ENCODE measurements at places on chromosomes 6 and 20.

DNA sequence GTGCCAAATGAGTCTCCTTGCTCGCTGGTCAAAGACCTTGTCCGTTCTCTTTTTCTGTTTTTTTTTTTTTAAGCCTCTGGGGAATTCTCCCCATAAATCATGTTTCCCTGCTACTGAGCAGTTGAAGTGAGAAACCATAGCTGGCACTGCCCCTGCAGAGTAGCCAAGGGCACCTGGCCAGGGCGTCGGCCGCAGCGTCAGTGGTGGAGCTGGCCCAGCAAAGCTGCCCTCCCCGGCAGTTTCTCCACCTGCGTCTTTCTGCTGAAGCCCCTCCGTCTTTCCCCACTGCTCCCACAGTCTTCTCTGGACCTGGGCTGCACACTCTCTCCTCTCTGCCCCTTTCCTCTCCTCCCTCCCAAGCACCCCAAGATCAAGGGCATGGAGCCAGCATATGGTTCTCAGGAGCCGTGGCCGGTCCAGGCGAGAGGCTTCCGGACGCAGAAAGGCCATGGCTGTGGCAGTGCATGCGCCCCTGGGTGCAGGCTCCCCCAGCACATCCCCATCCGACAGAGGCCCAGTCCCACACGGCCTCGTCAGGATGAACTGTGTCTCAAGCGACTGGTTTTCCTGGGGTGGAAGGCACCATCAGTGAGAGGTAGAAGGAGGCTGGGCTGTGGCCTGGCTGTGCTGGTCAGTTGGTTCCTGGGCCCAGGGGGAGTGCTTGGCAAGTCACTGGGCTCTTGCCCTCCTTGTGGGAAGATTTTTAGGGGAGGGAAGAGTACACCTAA is 218.1 kb downstream of the ERMARD start:
- DNase-seq: no peak

GRCh38 chr6:73079611-73079955 is 145.7 kb downstream of the KHDC1L start:
- no peak for DNase-seq

DNA sequence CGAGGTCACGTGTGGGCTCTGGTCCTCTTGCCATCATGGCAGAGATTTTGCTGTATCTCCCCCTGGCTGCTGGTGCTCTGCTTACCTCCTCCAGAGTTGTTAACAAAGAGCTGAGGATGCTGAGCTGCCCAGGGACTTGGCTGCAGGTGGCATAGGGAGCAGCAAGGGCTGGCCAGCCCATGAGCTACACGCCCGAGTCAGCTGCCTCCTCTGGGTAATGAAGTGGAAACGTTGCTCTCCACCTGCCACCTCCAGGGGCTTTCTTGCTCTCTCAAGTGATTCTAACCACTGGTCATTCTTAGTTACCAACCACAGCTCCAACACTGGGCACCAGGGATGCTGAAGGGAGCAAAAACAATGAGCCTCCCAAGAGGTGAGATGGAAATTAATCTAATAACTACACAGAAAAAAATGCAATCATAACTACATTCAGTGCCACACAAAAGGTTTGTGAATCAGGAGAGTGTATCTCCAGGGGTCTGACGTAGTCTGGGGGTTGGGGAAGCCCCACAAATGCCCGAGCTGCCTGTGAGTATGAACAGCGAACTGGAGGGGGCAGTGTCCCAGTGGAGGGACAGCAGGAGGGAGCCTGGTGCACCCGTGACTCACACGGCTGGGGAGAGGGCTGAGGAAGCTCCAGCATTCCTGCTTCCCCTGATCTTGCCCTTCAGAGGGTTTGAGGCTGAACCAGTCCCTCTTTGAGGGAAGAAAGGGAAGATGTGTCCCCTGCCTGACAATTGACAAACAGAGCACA is 78.7 kb downstream of the CDH26 start:
- no peak for DNase-seq

DNA sequence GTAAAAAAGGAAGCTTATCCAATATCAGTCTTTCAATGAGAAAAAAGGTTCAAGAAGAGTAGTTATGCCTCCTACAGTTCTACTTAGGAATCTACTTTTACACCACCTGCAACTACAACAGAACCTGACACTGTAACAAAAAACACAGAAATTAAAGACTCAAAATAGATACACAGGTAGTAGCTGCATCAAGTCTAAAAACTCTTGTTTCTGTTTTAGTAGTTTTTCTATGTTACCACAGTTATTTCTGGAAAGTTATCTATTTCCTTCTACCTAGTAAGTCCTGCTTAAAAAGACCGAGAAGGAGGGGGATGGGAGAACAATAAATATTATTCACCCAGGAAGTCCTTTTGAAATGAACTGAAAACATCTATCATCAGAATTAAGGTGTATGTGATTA is 52.5 kb downstream of the ATG5 start:
- DNase-seq: no peak

- DNase-seq: no peak
These were observed 41.6 kb upstream of the TFAP2C start for GRCh38 chr20:56587307-56588041.

- DNase-seq: no peak
These were observed at the start of gene PLCB4 for GRCh38 chr20:9068841-9069663. PLCB4 (plus strand) TSS chr20:9069087; CDS start chr20:9307815, 238,728 bp downstream.

DNA sequence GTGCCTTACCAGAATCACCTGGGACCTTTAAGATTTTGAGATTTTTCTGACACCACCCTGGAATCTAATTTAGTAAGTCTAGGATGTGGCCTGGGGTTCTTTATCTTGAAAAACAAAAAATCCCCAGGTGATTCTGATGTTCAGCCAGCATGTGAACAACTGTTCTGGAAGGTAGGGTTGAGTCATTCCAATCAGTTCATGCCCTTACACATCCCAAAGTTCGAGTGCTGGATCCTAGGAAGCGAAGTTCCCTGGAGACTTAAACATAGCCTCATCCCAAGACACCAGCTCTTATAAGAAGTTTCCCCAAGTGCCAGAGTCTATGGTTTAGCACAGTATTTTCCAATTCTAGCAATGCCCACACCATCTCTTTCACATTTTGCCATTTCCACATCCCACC is 6.3 kb upstream of the TSHZ2 start:
- DNase-seq: no peak

DNA sequence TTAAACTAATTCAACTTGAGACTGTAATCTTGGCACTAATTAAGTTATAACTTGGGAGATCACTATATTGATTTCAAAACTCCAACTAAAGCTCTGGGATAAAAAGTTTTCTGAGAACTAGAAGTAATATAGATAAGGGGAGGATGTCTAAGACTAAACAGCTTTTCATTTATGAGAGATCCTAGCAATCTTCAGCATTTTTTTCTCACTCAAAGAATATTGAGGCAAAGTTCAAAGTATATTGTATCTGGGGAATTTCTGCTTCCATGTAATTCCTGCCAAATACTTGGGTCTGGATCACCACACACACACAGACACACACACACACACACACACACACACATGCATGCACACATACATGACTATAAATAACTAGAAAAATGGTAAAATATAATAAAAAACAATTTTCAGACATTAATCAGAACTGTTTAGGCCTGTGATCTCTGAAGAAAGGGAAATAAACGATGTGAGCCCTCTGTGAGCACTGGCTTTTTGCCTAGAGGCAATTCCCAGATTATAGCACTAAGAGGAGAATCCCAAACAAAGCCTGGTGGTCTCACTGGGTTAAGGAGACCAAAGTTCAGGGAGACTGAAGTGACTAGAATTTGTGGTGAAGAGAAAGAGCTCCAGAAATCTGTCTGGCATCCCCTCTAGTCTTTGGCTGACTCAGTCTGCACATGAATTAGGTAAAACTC is 92.8 kb downstream of the ADAT2 start:
- no peak for DNase-seq

DNA sequence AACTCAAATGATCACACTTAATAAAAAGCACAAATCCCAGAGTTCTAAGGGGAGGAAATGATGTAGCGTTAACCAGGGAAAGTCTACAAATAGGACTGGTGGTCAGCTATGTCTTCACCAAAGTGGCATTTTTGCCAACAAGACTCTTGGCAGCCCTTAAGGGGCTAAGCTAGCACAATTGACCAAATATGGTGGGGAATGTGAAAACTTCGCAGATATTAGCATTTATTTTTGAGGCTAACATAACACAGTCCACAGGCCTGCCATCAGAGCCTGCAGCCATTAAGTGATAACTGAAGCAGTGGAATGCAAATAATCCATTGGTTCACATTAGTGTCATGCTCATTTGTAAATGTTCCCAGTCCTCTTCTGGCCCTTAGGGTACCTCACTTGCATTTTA is 274.6 kb downstream of the FOXC1 start:
- no peak for DNase-seq
